ENCODE measurements at places on chromosomes 3 and 15.

DNA sequence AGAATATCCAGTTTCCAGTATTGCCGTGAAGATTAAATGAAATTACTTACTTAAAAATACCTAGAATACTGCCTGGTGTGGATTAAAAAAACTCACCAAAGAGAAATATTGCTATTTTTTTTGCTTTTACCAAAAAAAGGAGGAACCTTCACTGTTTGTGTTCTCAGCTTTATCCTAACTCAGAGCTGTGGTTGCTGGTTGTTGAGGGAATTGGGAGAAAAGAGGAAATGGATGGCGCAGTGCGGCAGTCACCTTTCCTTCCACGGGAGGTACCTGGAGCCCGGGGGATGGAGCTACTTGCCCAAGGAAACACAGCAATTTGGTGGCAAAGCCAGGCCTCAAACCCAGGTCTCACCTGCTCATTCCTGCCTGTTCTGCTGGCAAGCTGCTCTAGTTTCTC, 270.3 kb downstream of the RPLP1 start:
- no peak for DNase-seq

DNA sequence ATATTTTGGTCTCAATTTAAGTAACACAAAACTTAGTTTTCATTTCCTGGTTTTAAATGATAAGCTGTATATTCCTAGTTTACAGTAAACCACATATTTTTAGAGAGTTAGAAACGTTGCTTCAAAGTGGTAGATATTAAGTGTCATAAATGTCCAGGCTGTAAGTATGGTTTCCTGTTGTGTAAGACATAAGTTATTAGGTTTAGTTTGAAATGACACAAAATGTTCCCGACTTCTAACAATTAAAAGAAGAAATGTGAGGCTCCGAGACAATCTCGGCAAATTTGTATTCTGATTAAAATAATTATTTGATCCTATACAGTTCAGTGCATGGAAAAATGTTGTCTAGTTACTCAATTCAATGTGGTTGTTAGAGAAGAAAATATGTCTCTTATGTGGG, 387.3 kb downstream of the EPHA3 start:
- no peak for DNase-seq

GRCh38 chr3:11566916-11567315, 76.8 kb downstream of the VGLL4 start:
- no peak for DNase-seq

- DNase-seq = peak; percentile 76
Measured at GRCh38 chr15:99631255-99631654, 65.5 kb downstream of the MEF2A start.

- no peak for DNase-seq
Measured at GRCh38 chr3:194723846-194724618, 38.3 kb downstream of the FAM43A start.

- DNase-seq = no peak
Measured at GRCh38 chr3:50264964-50265485, 3.9 kb upstream of the SEMA3B start.

DNA sequence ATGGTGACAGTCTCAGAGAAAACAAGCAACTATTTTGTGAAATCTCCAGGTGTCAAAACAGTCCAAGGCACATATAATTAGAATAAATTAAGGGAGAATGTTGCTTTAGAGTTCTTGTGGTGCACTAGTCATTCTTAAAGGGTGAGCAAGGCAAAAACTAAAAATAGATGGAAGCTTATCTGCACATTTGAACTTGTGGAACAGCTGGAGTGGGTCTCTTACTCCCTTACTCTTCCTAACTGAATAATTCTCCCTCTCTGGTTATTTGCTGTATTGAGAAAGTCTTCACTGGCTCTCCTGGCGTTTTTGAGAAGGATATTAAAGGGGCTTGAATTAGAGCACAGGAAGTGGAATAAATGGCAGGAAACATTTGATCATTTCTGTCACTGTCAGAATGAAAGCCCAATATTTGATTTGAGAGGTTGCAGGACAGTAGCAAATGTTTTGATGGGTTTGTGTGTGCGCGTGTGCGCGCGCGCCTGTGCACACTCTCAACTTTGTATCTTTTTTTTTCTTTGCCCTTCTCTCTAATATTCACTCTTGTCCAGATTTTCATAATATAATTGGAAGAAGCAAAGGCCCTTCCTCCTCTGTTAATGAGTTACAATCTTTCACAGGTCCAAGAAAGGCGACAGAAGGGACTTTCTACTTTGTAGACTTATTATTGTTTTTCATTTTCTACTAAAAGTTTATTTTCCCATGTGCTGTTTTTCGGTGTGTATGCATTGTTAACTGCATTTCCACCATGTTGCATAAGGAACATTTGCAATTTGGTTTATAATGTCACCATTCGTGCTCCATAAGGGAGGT, 40.9 kb downstream of the AKAP13 start:
- DNase-seq = no peak

- DNase-seq = peak; percentile 17
Measured at GRCh38 chr3:151011427-151011826, 38.9 kb upstream of the CLRN1 start.

DNA sequence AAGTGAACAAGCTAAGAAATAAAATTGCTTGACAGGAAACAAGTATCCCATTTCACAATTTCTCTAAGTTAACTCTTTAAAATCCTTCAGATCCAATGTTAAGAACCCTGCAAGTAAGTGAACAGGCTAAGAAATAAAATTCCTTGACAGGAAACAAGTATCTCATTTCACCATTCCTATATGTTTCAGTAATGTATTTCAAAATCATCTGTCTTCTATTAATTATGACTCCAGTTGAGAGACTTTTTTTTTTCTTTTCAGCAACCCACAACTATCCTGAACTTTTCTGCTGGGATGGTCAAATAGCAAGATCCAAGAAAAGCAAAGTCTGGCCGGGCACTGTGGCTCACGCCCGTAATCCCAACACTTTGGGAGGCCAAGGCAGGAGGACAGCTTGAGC, 2.4 kb upstream of the SLC12A6 start:
- no peak for DNase-seq

DNA sequence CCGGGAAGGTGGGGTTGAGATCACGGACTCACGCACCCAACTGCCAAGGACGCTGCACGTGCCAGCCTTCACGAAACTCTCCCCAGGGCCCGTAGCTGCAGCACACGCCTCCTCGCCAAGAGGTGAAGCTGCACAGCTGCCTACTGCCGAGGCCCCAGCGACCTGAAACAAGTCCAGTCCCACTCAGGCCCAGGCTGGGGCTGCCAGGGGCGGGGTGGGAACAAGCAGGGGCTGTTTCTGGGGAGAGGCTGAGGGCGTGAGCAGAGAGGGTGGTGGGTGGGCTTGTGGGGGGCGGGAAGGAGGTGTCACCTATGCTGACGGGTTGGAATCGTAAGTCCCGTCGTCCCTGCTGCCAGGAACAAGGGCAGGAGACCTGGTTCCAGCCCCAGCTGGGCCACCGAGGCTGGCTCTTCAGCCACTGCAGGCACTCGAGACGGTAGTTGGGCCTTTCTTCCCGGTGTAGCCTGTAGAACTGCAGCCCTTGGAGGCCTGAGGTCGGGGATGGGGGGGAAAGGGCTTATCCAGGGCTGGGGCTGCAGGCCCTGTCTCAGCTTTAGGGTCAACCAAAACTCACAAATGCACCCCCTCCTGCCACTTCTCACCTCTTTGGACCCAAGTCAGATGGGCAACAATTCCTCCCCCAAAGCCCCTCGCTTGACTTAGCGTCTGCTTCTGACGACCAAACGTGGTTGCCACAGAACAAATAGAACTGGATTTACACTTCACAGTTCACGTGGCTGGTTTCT, 44.4 kb downstream of the MUC20 start:
- DNase-seq = no peak

DNA sequence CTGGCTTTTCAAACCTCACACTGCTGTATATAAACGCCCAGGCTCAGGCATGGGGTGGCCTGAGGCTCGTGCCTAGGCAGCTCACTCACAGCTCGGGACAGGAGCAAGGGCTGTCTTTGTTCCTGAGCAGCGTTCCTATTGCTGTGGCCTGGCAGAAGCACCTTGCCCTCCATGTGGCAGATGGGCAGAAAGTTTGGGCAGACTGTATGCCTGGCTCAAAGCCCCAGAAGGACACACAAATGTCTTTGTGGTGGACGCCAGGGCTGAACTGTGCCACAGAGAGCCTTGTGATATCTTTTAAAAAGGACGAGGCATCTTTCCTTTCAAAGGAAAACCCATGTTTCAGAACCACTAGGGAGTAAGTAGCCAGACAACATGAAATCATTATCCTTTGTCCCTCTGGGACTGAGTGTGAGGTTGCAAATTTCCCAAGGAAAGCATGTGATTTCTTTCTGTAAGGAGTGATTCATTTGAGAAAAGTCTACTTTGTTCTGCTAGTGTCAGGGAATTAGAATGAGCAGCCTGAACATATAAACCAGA, 29.3 kb upstream of the UBE2E1 start:
- DNase-seq = peak; percentile 73

- no peak for DNase-seq
Measured at GRCh38 chr3:66692042-66692765, 191.4 kb upstream of the LRIG1 start.

DNA sequence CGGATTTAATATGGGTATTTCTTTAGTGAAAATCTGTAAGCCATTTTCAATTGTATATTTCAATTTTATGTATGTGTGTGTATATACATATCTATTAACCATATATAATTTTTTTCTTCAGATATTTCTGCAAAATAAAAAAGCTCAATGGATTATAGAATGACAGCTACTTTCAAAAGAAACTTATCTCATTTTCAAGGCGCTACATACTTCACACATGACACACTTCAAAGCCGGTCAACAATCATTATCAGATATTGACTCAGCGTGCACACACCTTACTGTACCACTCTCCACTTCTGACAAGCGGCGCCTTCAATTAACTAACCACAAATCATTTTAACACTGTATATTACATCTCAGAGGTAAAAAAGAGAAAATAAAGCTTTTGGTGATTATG, 39.6 kb downstream of the ATP13A3 start:
- no peak for DNase-seq

DNA sequence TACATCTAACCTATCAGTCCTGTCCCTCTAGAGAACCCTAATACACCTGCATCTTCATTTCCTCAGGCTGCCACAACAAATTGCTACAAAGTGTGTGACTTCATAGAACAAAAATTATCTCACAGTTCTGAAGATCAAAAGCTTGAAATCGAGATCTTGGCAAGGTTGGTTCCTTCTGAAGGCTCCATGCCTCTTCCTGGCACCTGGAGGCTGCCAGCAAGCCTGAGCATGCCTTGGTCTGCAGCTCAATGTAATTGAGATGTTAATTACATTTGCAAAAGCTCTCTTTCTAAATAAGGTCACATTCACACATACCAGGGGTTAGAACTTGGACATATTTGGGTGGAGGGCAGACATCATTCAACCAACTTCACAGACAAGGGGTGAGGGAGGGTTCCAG, 86.4 kb upstream of the ABHD17C start:
- DNase-seq = no peak

DNA sequence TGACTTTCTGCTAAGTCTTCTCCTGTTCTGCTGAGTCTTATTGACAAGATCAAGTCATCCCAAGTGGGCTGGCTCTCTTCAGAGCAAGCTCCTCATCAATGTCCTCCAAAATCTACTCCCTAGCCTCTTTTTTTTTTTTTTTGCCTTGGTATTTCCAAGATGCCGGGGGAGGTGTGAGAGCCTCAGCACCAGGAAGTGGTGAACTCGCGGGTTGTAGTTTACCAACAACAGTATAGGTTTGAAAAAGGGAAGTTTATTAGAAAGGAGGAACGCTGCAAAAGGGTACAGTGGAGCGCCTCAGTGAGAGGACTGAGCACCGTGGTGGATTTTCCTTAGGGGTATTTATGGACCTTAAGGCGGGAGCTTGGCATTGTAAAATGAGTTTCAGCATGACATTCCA, 94.3 kb upstream of the SGO1 start:
- no peak for DNase-seq

DNA sequence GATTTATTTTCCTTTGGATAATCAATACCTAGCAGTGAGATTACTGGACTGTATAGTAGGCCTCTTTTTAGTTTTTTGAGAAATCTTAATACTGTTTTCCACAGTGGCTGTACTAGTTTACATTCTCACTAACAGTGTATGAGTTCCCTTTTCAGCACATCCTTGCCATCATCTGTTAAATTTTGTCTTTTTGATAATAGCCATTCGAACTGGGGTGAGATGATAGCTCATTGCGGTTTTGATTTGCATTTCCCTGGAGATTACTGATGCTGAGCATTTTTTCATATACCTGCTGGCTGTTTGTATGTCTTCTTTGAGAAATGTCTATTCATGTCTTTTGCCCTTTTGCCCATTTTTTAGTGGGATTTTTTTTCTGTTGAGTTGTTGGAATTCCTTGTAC, 210.8 kb downstream of the CGGBP1 start:
- no peak for DNase-seq

DNA sequence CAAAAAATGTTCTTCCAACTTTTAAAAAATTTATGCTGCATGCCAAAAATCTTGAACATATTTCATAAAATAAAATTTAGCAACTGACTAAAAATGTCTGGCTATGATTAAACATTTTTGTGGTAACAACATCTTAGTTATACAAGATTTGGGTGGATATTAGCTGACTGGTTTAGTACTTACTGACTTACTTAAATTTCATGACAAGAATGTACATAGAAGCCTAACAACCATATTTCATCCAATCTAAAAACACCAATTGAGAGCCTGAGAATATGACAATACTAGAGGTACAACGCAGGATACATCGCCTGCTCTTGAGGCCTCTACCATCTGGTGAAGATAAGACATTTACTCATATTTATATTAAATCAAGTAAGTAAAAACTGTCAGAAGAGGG, 34.6 kb downstream of the GNB4 start:
- DNase-seq = no peak

GRCh38 chr3:50518436-50518835, 15.0 kb upstream of the CACNA2D2 start:
- DNase-seq = no peak

DNA sequence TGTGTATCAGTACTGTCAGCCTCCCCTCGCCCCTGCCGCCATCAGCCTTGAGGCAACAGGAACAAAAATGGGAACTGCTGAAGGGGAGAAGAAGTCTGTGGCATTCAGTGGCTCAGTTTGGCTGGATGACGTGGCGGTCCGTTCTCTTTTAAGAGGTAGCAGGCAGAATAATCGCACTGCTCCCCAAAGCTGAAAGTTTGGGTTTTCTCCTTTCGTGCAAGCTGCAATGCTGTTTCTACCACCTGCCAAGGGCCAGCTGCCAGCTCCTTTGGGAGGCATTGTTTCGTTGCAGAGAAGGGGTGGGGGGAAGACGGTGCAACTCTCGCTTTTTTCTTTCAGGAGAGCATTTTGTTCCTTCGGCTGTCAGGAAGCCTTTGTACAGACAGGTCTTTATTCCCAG, 369.6 kb upstream of the RORA start:
- DNase-seq = no peak

GRCh38 chr3:22835041-22835440, 368.1 kb upstream of the UBE2E2 start:
- peak; percentile 55 for DNase-seq

DNA sequence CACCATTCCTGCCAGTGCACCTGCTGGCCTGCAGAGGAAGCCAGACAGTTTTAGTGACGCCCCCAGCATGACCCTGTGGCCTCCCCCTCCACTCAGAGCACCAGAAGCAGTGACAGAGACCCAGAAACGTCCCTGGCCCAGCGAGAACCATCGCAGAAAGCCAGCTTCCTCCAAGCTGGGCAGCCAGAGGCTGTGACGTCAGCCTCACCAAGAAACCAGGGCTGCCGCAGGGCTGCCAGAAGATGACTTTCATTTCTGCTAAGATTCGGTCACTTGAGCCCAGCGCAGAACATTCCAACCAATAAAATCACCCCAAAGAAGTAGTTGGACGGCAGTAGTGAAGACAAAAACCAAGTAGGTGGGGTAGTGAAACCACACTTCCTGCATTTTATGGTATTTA, 29.6 kb upstream of the RPL32 start:
- peak; percentile 83 for DNase-seq

- peak; percentile 80 for DNase-seq
Measured at GRCh38 chr15:45458746-45459403, 63.7 kb downstream of the SLC30A4 start.

All from suppressor macrophage treated with lipopolysaccharide for 1 hour (primary cell).